CD4-positive, alpha-beta memory T cell (primary cell): ENCODE measurements at places on chromosomes 11 and 22.

DNA sequence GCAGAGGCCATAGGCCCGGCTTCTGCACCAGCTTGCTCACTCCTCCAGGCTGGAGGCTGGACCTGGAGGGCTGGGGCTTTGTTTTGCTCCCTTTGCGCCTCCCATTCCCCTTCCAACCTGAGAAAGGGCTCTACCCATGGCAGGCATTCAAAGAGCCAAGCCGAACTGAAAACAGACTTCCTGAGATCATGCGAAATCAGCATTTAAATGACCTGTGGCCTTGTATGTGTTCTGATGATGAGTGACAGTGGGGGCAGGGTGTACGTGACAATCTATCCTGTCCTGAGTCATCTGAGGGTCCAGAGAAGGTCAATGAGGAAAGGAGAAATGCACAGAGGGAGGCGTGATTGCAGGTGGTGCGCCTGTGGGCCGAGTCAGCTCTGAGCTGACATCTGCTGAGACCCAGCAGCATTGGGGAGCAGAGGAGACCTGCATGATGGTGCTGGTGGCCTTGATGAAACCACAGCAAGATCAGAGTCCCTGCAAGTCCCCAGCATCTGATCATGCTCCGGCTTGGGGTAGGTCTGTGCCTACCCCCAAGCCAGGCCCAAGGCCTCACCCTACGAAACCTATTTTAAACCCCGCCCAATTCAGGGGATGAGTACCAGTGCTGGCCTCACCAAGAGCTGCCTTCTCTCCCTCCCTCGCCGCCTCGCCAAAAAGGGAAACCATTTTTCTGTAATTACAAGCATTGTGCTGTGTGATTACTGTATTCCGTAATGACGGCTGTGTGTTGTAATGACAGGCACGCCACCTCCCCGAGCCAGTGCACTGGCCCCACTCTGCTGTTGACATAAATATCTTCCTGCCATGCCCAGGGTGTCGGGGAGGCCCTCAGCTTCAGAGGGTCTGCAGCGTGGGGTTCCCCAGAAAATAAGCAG, 95.2 kb upstream of the ANO1 start:
- DNase-seq = no peak

DNA sequence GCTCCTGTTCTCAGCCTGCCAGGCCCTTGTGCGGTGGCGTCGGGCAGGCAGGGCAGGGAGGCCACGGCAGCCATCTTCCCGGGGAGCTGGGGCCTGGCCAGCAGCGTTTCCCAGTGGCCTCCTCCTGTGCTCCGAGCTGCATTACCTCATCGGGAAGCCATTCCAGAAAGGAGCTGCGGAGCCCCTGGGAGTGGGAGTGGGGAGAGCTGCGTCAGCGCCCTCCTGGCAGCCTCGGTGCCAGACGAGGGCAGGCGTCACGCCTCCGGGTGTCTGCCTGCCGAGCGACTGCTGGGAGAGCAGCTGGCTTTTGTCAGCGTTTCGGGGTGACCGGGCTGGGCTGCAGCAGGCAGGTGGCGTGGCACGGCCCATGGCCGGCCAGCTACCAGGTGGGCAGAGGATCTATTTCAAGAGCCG, 30.9 kb upstream of the WNT7B start:
- DNase-seq = no peak

GRCh38 chr11:113436672-113437252, 38.4 kb downstream of the DRD2 start:
- DNase-seq = no peak

- no peak for DNase-seq
Measured at GRCh38 chr11:66063900-66064299, 6.2 kb upstream of the PACS1 start.

DNA sequence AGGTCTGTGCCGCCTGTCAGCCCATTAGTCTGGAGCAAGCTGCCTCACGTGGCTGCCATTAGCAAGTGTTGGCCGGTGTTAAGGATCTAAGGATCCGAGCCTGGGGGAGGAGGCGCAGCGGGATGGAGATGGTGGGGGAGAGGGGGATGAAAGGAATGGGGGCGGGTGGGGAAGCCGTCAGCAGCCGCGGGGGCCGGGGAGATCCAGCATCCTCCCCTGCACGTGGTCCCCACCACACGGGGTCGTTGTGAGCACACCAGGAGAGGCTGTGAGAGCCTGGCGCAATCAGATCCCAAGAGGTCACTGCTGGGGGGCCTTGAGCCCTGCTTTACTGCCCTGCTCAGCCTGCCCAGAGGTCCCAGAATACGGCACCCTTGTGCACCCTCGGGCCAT, 7.3 kb downstream of the CABP7 start:
- no peak for DNase-seq

- no peak for DNase-seq
Measured at GRCh38 chr11:32316232-32316631, 119.1 kb downstream of the WT1 start.

DNA sequence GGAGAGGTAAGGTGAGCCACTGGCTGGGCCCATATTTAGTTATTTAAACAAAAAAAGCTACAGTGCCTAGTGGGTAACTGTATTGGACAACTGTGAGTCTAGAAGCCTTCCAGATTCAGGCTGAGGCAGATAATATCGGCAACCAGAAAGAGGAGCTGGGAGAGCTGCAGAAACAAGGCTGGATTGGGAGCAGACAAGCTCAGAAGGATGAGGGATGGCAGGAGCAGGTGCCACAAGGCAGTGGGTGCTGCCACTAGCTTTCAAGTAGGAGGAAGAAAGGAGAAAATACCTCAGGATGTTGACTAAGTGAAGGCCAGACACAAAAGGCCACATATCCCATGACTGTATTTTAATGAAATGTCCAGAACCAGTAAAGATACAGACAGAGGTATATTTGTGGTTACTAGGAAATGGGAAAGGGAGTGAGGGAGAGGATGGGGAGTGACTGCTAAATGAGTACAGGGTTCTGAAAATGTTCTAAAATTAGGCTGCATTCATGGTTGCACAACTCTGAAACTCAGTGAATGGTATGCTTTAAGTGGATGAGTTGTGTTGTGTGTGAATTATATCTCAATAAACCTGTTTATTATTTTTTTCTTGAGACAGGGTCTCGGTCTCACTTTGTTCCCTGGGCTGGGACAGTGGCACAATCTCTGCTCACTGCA, 11.8 kb upstream of the RAPSN start:
- no peak for DNase-seq

DNA sequence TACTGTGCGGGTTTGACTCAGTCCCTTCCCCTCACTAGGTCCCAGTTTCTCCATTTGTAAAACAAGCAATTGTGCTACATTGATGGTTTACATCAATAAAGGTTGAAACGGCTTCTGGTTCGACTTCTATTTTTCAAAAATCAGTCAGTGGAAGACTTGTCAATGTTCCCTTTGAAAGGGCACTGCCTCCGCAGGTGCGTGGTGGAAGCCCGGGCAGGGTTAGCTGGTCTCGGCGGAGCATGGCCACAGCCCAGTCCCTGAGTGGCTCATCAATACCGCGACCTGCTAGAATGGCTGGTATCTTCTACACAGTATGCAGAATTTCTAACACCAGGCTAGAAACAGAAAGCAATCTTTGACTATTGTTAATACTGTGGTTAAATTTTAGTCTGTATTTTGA, 16.1 kb downstream of the MS4A10 start:
- no peak for DNase-seq

DNA sequence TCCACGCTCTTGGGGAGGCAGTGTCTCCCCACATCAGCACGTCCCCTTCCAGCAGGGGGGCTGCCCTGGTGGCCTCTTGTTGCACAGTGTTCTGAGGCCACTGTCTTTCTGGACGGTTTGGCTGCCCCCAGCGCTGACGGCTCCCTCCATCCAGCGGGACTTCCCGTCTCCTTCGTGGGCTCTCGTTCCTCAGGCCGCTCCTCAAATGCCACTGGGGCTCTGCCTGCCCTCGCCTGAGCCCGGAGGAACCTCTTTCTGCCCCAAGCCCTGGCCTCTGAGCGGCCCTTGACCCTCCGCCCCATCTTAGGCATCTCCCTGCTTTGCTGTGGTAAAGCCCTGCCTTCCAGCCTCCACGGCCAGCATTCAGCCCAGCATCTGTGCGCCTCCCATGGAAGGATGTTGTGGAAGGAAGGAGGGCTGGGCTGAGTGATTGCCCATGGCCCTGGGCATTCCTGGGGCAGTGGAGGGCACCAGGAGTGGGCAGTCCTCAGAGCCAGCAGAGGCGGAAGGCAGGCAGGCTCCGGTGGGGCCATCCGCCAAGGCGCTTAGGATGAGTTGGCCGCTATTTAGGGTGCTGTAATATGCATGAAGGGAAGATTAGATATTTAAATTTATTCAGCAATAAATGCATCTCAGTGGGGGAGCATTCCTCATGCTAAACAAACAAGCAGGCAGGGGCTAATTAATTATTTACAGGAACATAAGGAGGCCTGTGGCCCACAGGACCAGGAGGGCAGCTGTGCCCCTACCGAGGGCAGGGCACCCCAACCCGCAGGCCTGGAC, 17.8 kb downstream of the OTUB1 start:
- DNase-seq = no peak

GRCh38 chr11:9821008-9821752, 157.3 kb downstream of the SWAP70 start:
- no peak for DNase-seq

GRCh38 chr11:75073459-75074190, 23.1 kb downstream of the OR2AT4 start:
- DNase-seq = no peak

DNA sequence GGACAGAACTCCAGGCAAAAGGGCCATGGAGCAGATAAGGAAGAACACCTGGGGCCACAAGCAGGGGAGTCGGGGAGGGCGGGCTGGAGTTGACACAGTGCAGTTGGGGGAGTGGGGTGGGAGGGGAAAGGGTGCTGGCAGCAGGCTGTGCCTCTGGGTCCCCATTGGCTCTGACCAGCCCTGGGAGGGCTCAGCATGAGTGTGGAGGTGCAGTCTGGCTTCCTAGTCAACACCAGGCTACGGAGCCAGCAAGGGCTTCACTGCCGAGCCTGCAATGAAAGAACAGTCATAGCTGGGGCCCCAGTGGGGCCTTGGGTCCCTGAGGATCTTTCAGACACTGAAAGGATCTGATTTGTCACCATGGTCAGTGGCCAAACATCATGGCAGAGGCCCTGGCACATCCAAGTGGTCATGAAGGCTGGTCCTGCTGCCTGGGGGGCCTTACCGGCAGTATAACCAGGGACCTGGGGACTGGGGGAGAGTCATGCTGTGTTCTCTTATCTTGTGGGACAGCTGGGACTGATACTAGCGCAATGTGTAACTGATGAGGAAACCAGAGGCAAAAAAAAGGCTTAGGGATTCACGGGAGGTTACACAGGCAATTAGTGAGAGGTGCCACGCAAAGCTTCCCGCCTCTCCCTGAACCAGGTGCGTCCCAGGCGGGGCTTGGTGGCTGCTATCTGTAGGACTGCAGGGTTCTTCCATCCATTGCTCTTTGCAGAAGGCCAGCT, 11.6 kb downstream of the SLC37A2 start:
- no peak for DNase-seq

GRCh38 chr11:2377511-2378443, 667 bp downstream of the CD81 start:
- DNase-seq = no peak

- no peak for DNase-seq
Measured at GRCh38 chr11:123264431-123264780, 69.4 kb upstream of the CLMP start.

GRCh38 chr11:107898270-107898669, 30.0 kb upstream of the RAB39A start:
- peak; percentile 32 for DNase-seq

- DNase-seq = no peak
Measured at GRCh38 chr11:71996946-71997345, 1.8 kb upstream of the IL18BP start.

- DNase-seq = no peak
Measured at GRCh38 chr11:95674657-95675358, 114.8 kb downstream of the FAM76B start.

DNA sequence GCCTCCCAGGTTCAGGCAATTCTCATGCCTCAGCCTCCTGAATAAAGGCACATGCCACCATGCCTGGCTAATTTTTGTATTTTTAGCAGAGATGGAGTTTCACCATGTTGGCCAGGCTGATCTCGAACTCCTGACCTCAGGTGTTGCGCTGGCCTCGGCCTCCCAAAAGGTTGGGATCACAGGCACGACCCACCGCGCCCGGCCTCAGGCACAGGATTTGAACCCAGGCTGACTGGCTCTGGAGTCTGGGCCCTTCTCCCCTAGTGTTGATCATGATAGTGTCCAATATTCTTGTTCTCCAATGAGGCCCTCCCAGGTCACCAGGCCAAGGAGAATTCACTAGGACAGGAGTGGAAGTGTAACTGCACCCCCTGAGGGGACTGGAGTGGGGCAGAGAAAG, 401.9 kb downstream of the LARGE1 start:
- DNase-seq = no peak

GRCh38 chr22:20549232-20549841, 41.9 kb downstream of the MED15 start:
- DNase-seq = peak; percentile 63

DNA sequence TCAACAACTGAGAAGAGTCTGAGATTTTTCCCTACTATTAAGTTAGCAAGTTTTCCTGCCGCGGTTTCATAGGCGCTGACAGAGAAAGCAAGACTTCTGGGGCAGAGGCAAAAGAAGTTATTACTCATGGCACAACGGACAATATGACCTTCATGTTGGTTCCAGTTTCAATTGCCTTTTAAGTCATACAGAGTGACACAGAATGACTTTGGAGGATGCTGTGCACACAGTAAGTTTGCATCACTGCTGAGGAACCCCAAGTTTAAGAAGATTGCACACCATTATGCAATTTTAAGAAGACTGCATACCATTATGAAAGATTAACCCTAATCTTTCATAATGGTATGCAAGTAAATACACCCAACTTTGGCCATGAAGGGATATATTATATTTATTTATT, 626.5 kb upstream of the CHORDC1 start:
- no peak for DNase-seq

DNA sequence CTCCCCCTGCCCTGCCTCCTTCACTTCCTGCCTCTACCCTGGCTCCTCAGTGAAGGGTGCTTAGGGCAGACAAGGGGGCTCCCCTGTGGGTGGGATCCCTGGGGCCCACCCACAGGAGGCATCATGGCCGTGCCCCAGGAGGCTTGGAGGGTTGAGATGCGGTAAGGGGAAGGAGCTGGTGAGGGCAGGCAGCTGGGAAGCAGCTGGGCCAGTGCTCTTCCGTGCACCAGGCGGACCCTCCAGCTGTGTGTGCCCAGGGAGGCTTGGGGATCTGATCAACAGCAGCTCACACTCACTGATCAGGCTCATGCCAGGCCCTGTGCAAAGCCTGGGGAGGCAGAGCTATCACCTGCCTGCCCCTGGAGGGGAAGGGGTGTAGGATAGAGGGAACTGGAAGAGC, 59.3 kb upstream of the TTLL12 start:
- DNase-seq = no peak

- no peak for DNase-seq
Measured at GRCh38 chr22:44689173-44689572, 12.8 kb upstream of the PRR5 start.
